DMS 273 treated with DMSO at 0.1 percent for 48 hours (cell line): ENCODE measurements at places on chromosomes 1 and 21.

DNA sequence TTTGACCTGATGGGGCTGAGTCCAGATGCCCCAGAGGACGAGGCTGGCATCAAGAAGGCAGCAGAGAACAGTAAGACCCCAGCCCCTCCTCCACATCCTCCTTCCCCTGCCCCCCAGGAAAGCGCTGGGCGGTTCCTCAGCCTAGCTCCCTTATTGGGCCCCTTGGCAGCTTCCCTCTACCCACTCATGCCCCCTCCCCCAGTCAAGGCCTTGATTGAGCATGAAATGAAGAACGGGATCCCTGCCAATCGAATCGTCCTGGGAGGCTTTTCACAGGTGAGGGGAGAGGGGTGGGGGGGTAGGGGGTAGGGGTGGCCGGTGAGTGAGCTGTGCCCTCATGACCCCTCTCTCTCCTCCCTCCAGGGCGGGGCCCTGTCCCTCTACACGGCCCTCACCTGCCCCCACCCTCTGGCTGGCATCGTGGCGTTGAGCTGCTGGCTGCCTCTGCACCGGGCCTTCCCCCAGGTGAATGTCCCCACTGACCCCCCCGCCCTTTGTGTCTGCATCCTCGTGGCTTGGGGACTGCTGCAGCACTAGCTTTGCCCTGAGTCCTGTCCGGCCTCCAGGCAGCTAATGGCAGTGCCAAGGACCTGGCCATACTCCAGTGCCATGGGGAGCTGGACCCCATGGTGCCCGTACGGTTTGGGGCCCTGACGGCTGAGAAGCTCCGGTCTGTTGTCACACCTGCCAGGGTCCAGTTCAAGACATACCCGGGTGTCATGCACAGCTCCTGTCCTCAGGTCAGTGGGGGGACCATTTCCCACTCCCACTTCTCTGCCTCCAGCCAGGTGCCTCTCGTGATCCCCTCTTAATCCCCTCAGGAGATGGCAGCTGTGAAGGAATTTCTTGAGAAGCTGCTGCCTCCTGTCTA lies 3.2 kb downstream of the LYPLA2 start:
- DNase-seq, result no peak

DNA sequence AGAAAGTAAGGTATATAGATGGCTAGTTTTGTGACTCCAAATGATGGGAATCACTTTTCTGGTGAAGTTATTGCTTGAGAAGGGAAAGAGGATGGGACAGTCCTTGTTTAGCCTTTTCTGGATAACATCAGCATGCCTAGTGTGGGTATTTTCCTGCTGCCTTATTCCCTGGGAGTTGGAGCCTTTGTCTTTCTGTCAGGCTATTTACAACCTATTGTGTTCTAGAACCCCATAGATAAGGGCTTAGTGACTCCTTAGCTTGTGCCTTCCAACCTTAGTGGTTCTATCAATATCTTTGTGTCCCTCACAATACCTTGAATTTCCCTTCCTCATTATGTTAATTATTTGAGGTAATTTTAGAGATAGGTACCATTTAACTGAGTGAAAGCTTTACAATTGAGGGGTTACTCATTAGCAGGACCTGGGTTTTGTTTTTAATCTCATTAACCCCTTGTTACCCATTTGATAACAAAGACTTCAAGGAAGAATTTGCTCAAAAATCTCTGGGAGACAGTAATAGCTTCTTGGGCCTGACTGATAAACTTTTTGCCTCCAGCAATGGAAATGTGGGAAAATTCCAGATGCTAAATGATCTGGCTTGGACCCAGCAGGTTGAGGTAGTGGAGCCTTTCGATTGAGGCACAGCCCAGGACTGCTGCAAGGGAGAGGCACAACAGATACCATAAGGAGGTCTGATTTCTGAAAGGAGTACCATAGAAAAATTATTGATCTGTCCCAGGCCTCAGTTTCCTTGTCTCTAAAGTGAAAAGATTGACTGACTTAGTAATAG lies 49.0 kb downstream of the CACHD1 start:
- DNase-seq, result no peak

DNA sequence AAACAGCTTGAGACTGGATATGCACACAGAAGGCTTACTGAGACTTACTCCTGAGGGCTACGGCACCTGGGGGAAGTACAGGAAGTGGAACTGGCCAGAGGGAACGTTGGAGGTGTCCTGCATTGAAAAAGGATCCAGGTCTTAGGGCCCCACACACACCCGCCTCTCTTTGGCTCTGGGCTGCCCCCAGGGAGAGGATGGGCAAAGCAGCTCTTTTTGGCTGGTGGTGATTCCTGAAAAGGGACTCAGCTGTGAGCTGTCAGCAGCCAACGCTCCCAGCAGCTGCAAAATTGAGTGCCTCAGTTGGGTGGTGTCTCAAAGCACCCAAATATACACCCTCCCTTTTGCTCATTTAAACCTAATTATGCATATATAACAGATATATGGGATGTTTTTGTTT lies 213.2 kb downstream of the TNR start:
- DNase-seq, result no peak

DNA sequence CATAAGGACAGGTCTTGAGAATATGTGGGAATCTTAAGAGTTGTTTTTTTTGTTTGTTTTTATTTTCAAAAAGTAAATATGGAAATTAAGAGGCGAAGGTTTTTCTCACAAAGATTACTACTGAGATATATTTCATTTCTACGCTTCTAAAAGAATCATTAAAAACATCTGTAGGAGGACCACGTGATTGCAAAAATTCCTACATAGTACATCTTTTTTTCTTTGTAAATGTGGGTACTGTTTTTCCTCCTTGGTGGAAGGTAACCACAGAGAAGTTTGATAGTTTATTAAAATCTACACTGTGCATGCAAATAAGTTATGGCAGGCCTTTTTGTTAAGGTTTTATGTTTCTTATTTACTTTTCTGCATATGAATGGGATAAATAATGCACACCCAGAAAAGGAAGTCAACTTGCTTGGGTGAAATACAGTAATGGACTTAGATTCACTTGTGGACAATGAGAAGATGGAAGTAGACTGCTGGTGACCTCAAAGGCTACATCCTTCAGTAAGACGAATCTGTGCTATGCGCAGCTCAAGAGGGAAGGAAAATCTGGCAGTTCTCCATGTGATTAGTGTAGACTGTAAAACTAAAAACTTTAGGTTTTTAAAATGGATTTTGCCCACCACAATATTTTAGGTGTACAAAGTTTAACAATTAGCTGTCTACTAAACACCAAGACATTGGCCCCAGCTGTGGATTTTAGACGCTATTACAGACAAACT lies 2.0 kb downstream of the AK5 start:
- DNase-seq, result no peak

DNA sequence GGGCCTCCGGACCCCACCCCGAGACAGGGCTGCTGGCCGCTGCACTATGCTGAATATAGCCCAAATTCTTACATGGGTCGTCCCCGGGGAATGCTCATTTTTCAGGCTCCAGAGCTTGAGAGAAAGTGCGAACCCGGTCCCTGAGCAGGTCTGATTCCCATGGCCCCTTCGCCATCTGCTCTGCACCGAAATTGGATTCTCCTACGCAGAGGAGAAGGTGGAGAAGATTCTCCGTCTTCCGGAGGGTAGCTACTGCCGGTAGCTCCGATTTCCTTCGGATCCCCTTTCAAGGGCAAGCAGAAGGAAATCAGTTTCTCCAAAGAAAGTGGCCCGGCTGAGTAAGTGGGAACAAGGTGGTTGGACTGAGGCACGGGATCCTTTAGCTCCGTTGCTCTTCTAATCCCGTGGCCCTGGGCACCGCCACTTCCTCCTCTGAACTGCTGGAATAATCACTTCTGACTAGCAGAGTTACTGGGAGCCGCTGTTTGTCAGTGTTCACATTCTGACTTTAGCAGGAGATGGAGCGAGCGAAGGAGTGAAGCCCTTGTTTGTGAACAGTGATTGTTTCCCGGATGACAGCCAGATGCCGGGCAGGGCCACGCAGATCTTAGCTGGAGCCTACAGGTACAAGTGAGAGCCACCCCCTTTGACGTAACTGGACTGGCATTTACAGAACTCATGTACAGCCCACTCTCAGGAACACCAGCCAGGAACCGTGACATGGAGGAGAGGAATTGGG lies 1.1 kb upstream of the ZNF496 start:
- DNase-seq, result peak; percentile 24

GRCh38 chr1:24289937-24290595 lies 29.1 kb upstream of the GRHL3 start:
- peak; percentile 76 for DNase-seq
